ENCODE measurements at places on chromosomes 3 and 15. TPM values are rescaled to one million over a fixed set of nuclear protein-coding genes. Genes with fewer than 3 reads are reported as not detected.

DNA sequence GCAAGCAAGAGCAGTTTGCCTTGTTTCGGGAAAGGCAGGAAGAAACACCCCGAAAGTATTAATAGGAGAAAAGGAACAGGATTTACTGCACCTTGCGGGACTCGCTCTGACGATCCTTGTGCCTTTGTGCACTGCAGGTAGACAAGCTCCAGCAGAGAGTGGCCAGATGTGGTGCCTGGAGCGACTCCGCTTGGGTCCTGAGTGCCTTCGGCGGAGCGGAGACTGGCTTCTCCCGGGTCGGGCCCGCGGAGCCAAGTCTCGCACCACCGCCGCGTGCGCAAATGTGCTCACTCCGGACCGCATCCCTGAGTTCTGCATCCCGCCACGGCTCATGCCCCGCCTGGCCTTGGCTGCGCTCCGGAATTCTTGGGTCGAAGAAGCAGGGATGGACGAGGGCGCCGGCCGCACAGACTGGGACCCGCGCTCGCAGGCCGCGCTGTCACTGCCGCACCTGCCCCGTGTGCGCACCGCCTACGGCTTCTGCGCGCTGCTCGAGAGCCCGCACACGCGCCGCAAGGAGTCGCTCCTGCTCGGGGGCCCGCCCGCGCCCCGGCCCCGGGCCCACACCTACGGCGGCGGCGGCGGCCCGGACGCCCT is 769 bp downstream of the C2CD4A start:
- DNase-seq: peak; percentile 34

DNA sequence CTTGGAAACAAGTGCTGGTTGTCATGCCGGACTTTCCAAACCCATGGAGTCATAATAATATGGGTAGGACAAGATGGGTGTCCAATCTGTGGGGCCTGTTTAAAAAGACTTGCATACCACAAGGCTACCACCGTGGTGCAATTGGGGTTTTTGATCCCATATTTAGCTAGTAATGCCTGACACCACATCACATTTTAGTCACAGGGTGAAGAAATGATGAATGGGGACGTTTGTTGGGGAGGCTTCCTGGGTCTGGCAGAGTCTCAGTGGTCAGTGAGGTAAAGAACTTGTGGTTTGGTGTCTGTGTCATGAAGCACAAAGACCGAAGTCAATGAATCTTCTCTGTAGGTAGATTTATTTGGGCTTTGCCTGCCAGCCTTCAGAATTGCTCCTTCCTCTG is 31.0 kb downstream of the P3H2 start:
- DNase-seq: no peak

The USP50 gene
- total RNA-seq: not detected

The GCNT3 gene
- 7.3 TPM for total RNA-seq

The TUBGCP4 gene
- total RNA-seq: 20.8 TPM
